ENCODE measurements at places on chromosomes 12 and 14.

DNA sequence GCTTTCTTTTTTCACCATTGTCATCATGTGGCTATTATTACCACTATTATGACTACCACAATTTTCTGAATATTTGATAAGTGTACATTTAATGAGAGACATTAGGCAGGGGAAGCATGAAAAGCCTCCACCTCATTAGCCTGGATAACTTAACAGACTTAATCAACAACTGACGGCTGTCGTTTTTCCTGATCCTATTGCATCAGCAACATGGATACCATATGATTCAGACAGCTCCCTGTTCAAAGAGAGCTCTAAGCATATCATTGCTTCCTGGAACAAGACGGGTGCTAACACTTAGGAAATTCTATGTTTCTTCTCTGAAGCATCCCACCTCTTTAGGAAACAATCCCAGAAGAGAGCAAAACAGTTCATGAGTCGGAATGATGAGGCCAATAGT, 765.2 kb downstream of the NOVA1 start:
- no peak for DNase-seq

GRCh38 chr14:100440207-100440631, 117.1 kb downstream of the SLC25A47 start:
- peak; percentile 44 for DNase-seq

- DNase-seq: no peak
These were observed 940 bp downstream of the MOAP1 start for GRCh38 chr14:93183596-93184317.

DNA sequence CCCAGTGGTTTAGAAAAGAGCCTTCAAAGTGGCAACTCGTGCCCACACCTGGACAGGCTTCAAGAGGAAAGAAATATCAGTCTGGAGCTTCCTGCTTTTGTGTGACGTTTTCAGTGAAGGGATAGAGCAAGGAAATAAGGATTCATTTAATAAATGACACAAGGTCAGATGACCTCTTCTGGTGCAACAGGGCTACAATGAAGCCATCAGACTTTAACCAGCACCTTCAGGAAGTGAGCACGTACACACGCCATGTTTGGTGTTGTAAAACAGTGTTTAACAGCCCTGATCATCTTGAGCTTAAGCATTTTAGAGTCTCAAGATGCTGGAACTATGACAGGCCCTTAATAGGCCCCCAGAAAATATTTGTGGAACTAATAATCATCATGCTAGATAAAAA, 59.1 kb downstream of the CCDC60 start:
- DNase-seq: no peak

- no peak for DNase-seq
These were observed 23.8 kb downstream of the ATP6V1D start for GRCh38 chr14:67335781-67336180.

- DNase-seq: no peak
These were observed 74.2 kb downstream of the PPM1H start for GRCh38 chr12:62860501-62861411.

- no peak for DNase-seq
These were observed 192.1 kb downstream of the CPNE8 start for GRCh38 chr12:38713294-38713693.
